ENCODE measurements at places on chromosomes 2 and 18.
A peak's percentile ranks its signal among the peaks of the same experiment; 100 is the strongest.

- no peak for DNase-seq
These were observed 41.3 kb upstream of the ITM2C start for GRCh38 chr2:230823264-230823964.

GRCh38 chr2:204850581-204850980 is 305.3 kb downstream of the PARD3B start:
- DNase-seq, result no peak

DNA sequence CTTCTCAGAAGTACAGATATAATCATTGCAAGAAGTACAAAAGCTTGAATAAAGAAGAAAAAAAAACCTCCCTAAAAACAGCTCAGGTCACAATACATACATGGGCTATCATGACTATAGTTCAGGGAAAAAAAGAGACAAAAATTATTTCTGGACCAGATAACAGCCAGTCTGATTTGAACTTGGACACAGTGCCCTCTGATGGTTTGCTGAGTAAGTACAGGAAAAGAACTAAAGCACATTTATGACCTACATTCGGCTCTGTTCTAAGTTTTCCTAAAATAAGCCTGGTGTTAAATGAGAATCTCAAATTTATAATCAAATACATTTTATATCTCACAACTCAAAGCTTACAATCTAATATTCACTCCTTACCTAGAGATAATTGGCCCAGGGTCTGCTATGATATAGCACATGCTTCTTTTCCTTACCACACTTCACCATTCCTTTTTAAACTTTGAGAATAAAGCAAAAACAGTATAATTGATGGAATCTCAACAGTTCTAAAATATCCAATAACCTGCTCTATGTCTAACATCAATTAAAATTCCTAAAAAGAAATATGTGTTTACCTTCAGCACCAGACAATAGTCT is 81.1 kb downstream of the RAPH1 start:
- DNase-seq, result no peak

DNA sequence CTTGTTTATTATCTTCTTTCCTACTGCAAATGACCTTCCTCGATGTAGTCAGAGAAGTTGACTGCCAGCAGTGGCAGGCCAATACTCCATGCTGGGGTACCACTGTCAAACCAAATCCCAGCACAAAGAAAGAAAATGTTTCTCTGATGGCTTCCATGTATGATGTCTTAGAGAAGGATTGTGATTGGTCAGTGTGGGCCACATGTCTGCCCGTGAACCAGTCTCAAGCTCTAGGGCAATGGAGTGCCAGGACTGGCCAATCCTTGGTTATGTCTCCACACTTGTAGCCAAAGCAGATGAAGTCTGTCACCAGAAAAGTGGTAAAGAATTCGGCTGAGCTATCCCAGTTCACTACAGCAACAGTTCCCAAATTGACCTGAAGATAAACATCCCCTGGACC is 17.6 kb upstream of the SMAD4 start:
- DNase-seq, result no peak

- no peak for DNase-seq
These were observed 45.1 kb downstream of the COL5A2 start for GRCh38 chr2:189134485-189134884.

- DNase-seq, result peak; percentile 42
These were observed 820 bp upstream of the SH3BP4 start for GRCh38 chr2:234950730-234951663.

DNA sequence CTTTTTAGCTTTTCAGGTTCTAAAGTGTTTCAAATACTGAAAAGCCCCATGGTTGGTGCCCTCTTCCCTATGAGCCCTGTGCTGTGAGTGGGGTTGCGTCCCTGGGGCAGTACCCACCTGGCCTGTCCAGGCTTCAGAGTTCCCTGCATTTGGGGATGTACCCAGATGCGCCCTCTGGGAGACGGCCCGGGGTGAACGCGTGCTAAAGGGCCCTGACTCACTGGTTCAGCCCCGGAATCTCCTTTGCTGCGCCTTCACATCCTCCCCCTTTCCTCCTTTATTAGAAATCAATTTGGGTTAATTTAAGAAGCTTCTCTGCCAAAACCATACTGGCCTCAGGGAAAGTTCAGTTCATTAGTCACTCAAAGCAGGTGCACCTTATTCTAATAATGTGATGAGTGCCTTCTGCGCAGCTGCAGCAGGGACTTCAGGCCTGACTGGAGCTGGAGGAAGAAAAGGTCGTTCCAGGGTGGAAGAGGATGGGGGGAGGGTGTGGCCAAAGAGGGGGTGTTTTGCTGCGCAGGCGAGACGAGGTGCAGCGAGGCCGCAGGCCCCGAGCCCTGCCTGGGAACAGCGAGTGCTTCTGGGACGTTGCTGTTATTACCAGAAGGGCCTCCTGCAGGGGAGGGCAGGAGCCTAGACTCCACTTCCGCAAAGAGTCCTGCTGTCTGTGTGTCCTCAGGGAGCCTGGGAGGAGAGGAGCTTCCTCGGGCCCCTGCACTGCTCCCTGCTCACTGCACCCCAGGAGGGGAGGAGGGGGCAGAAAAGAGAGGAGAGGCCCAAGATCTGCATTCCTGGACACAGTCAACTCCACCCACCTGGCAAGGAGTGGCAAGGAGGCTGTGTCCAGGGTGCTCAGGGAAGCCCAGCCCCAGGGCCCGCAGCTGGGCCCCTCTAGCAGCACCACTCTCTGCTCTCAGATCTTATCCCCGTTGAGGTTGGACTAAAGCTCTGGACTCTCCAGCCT is 223.2 kb upstream of the PXDN start:
- no peak for DNase-seq

- no peak for DNase-seq
These were observed 118.4 kb downstream of the MAP4K4 start for GRCh38 chr2:101815739-101816391.

DNA sequence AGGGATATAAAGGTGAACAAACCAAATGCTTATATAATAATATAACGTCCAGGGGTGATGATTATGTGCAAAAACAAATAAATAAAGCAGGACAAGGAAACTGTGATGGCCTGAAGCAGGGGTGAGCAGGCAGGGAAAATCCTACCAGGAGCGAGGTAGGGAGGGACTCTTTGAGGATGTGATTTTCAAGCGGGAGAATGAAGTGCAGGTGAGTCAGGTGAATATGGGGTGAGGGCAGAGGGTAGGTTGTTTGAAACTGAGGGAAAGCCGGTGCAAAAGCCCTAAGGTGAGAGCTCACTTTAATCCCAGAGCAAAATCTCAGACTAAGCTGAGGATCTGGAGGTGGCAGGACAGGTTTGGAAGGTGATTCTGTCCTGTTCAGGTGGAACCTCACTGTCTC is 40.7 kb downstream of the CYP26B1 start:
- no peak for DNase-seq

GRCh38 chr2:143726151-143726845 is 597.1 kb downstream of the ARHGAP15 start:
- DNase-seq, result no peak

DNA sequence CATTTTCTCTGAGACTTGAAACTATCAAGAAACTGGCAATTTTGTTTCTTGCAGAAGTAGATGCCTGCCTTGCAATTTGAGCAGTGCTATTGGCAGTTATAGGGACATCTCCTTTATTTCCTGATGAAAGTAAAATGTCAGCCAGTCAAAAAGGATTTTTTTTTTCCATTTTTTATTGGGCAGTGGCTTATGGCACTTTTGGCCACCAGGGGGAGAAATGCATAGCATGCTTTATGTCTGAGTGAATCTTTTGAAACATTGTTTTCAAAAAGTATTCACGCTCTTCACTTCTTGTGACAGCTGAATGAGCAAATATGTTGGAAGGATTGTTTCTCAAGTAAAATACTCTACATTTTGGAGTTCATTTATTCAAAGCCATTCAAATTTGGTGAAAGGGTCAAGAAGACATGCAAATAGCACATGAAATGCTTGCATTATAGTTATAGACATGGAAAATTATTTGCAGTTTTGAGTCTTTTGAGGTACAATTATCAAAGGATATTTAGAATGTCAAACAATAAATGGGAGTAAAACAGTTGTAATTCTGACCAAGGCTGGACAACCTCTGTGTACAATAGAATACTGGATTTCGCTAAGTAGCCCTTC is 491.0 kb downstream of the CDH2 start:
- no peak for DNase-seq

- no peak for DNase-seq
These were observed 73.6 kb downstream of the SPRED2 start for GRCh38 chr2:65358678-65359400.

- DNase-seq, result no peak
These were observed 32.9 kb downstream of the RTP5 start for GRCh38 chr2:241902357-241902991.

GRCh38 chr2:144248350-144249034 is 271.4 kb downstream of the ZEB2 start:
- DNase-seq, result no peak

GRCh38 chr18:21955757-21956652 is 213.4 kb upstream of the GATA6 start:
- DNase-seq, result peak; percentile 89

DNA sequence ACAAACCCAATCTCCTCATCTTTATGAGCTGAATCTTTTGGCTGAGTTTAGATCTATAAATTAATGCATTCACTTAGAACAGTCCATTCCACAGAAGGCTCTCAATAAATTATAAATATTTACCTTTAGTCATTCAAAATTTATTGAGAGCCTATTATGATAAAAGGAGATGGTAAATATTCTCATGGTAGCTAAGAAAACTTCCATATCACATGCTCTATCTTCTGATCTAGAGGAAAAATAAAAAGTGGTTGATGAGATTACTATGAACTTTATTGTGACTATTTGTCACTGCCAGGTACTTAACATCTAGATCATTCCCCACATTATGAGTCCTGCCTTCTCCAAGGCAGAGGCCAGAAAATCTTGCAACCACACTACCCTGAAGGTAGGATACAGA is 62.4 kb downstream of the L3MBTL4 start:
- DNase-seq, result no peak

GRCh38 chr18:62089174-62089573 is 97.7 kb downstream of the PIGN start:
- DNase-seq, result no peak

GRCh38 chr2:193462411-193462810 is 1267.7 kb upstream of the TMEFF2 start:
- DNase-seq, result no peak

GRCh38 chr2:27735263-27735904 is 36.1 kb upstream of the MRPL33 start:
- DNase-seq, result peak; percentile 81

- peak; percentile 16 for DNase-seq
These were observed 12.3 kb downstream of the CEP192 start for GRCh38 chr18:13003466-13003896.

GRCh38 chr18:64219517-64219916 is 70.6 kb upstream of the LINC00305 start:
- DNase-seq, result no peak

- no peak for DNase-seq
These were observed 177.5 kb upstream of the TPO start for GRCh38 chr2:1235806-1236205.

DNA sequence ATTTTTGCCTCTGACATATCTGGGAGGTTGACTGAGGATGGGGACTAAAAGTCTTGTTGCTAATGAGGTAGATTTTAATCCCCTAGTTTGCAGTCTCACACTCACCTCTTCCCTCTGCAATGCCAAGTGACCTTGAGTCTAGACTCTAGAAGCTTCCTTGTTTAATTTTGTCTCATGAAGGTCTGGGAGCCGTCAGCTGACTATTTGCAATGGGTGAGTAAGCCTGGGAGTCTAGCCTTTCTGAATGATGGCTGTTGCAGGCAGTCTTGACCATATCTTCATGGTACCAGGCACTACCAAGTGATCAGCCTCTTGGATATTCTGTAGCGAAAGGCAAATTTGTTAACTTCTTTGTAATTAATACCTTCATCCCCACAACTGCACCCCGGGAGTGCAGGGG is 61.2 kb downstream of the ARHGAP15 start:
- DNase-seq, result no peak

- no peak for DNase-seq
These were observed 19.0 kb upstream of the DUSP19 start for GRCh38 chr2:183059561-183059960.

GRCh38 chr2:203446071-203446481 is 89.0 kb downstream of the RAPH1 start:
- no peak for DNase-seq

DNA sequence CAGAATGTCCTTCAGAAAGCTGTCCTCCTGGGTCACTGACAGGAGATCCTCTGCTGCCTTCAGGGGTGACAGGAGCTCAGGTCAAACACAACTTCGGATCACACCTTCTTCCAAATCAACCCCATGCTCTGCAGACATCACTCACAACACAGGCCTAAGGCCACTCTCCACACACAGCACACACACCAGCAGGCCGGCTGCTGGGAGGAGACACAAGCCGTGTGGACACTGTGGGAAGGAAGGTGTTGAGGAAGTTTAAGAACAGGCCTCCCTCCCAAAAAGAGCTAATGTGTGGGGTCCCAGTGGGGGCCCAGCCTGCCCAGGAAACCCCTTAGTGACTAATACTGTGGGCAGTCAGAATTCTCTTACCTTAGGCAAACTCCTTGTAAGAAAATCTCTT is 290.3 kb upstream of the ID2 start:
- DNase-seq, result no peak

GRCh38 chr2:169162613-169163012 is 93.2 kb downstream of the DHRS9 start:
- DNase-seq, result no peak

DNA sequence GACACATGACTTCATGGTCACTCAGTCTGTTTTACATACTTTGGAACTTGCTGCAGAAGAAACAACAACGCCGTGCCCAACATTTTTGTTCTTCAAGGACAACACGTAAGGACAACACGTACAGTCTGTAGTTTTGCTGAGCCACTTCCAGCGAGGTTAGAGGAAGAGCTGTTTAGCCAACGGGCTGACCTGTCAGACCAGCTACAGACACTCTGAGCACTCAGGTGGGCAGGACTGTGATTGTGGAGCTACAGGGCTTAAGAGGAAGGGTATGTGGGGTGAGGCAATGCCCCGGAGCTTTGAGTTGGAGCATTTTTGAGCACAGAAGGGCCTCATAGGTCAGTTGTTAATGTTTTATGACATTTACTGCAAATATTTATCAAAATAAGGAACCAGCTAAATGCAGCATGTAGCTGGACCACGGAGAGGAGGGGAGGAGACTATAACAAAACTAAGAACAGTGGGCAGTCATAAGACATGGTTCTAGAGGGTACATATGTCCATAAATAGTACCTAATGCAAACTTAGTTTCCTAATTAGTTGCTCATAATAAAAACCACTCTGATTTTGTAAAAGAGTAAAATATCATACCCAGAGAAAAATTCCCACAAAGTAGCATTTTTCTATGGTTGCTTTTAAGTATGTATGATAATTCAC is 26.3 kb upstream of the NPC1 start:
- DNase-seq, result no peak

GRCh38 chr2:205865905-205866441 is 183.7 kb downstream of the NRP2 start:
- DNase-seq, result no peak

DNA sequence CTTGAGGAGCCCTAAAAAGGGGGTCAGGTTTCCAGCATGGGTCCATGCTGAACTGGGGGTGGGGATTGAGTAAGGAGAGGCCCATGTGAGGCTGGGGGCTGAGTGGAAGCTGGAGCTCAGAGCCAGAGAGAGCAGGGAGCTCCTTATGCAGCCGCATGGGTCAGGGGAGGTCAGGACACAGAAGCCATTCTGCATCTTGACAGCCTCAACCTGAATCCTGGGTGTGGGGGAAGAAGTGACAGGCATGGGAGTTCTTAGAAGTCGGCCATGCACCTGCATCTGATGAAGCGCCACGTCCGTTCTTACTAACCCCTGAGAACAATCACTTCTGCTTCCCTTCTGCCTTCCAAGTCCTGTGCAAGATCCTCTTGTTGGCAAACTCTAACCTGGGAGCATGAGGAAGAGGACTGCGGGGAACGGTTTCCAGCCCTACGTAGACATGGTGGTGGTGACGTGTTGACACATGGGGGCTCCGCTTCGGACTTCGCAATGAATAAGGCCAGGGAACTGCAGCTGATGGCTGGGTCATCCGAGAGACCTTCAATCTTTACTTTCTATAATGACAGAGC is 22.3 kb downstream of the GNLY start:
- DNase-seq, result no peak
